ENCODE measurements at places on chromosomes 7 and 10. TPM values are rescaled to one million over a fixed set of nuclear protein-coding genes. Genes with fewer than 3 reads are reported as not detected.

DNA sequence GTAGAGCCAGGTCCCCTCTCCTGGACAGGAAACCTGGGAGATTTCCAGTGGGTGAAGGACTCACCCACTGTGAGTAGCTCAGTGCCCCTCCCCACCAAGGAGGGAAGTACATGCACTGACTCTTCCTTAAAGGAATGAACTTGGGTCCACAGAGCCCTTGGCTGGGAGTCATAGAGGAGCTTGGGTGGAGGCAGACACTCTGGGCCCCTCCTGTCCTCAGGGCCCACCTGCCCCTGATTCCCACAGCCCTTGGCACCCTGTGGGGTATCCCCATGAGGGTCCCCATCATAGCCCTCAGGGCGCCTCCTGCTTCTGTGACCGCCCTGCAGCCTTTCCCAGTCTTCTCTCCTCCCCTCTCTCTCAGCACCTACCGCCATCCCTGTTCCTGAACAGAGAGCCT is 3.7 kb downstream of the EN2 start:
- no peak overlapping the region for H3K4me3 ChIP-seq
- no peak overlapping the region for H3K27ac ChIP-seq
- peaks cover 21% of the 10 kb centered on the region for H3K4me1 ChIP-seq

Gene CALCR
- not detected for polyA plus RNA-seq

GRCh38 chr7:49150486-49150885 is 226.1 kb downstream of the CDC14C start:
- no peak overlapping the region for H3K4me3 ChIP-seq
- H3K27me3 ChIP-seq, result no peaks in the 10 kb centered on the region
- no peaks in the 10 kb centered on the region for H3K4me1 ChIP-seq
- no peaks in the 10 kb centered on the region for H3K36me3 ChIP-seq
- DNase-seq, result no peak

- DNase-seq, result no peak
- H3K27ac ChIP-seq, result no peak overlapping the region
Measured at GRCh38 chr7:2022737-2023250, 210.0 kb downstream of the MAD1L1 start.

DNA sequence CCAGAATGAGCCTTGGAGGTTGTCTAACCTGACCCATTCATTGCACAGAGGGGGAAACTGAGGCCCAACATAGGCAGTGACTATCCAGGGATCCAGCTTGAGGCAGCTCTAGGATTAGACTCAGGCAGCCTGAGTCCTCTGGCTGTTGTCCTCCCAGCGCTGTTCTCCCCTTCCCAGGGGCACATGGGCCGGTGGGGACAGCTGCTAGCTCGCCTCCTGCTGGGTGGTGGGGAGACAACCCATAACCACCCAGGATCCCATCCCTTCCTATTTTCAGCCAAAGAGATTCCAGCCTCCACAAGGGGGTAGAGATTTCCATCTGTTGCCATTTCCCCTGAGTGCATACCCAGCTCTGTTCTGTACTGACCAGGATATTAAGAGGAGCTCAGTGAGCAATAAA is 145.1 kb upstream of the GPR26 start:
- H3K27ac ChIP-seq, result no peak overlapping the region
- no peaks in the 10 kb centered on the region for H3K36me3 ChIP-seq
- H3K27me3 ChIP-seq, result no peaks in the 10 kb centered on the region
- no peak for DNase-seq
- peaks cover 2% of the 10 kb centered on the region for H3K4me1 ChIP-seq
- no peak overlapping the region for H3K4me3 ChIP-seq

DNA sequence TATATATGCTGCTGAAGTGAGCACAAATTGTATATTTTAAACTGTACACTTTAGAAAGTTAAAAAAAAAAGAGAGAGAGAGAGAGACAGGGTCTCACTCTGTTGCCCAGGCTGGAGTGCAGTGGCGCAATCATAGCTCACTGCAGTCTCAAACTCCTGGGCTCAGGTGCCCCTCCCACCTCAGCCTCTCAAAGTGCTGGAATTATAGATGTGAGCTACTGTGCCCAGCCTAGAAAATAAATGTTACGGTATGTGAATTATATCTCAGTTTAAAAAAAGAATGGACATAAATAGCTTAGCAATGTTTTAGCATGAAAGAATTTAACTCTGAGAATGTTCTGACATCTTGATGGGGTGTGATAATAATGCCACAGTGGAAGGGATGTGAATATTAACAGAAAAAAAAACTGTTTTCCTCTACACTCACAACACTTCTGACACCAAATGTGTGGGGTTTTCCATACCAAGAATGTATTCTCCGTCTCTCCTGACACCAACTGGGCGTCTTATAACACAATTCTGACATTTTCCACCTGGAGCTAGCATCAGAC is 162.1 kb downstream of the PLCE1 start:
- no peak overlapping the region for H3K27ac ChIP-seq
- no peaks in the 10 kb centered on the region for H3K27me3 ChIP-seq
- H3K36me3 ChIP-seq, result no peaks in the 10 kb centered on the region
- H3K4me1 ChIP-seq, result no peaks in the 10 kb centered on the region

DNA sequence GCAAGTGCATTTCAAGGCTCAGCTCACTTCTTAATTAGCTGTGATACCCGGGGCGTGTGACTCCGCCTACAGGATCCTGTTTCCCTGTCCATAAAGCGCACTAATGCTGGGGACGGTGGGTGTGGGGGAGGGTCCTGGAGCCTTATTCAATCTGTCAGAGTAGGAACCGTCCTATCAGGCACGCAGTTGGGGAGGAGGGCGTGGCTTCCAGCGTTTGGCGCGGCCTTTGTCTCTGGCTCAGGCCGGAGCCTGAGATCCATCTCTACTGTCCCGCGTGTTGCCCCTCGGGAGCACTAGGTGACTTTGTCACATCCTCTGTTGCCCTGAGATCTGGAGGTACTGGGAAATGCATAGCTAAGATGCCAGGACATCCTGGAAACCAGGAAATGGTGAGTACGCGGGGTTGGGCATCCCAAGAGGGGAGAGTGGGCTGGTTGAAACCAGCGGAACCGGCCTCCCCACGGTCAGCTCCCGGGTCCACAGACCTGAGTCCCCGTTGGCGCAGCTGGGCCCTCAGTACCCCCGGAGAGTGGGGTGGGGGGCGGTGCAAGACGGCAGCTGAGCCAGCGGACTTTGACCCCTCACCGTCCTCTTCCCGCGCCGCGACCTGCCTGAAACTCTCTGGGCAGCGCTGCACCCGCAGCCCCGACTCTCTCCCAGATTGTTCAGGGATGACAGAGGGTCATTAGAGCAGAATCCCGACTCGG is 104.4 kb upstream of the ZNF92 start:
- no peak overlapping the region for H3K27ac ChIP-seq
- no peaks in the 10 kb centered on the region for H3K4me1 ChIP-seq

Gene NKX2-3
- not detected for polyA plus RNA-seq

- DNase-seq, result no peak
- no peak overlapping the region for H3K4me3 ChIP-seq
- H3K27me3 ChIP-seq, result no peaks in the 10 kb centered on the region
- H3K27ac ChIP-seq, result no peak overlapping the region
- H3K4me1 ChIP-seq, result no peaks in the 10 kb centered on the region
- H3K36me3 ChIP-seq, result no peaks in the 10 kb centered on the region
Measured at GRCh38 chr7:83271212-83272099, 108.8 kb upstream of the PCLO start.

DNA sequence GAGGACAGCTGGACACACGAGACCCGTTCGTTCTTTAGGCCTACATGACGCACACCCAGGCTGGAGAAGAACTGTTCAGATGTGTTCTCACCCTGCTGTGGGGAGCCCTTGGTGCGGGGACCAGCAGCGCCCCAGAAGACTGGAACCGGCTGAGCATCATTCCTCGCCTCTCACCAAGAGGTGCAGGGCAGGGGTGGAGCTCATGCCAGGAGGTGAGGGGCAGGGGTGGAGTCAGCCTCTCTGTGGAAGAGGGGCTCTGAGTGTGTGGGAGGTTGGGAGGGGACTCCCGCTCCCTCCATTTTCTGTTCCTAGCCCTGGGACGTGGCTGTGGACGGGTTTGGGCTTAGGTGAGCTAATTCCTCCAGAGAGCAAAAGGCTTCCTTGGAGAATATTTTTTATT is 66.0 kb upstream of the SHH start:
- H3K27ac ChIP-seq, result no peak overlapping the region
- no peak for DNase-seq
- no peak overlapping the region for H3K4me3 ChIP-seq
- H3K27me3 ChIP-seq, result no peaks in the 10 kb centered on the region
- H3K4me1 ChIP-seq, result no peaks in the 10 kb centered on the region
- H3K36me3 ChIP-seq, result no peaks in the 10 kb centered on the region

- peak overlapping the region; percentile 76 for H3K4me3 ChIP-seq
- peak; percentile 59 for DNase-seq
- no peak overlapping the region for H3K27ac ChIP-seq
- no peaks in the 10 kb centered on the region for H3K36me3 ChIP-seq
- H3K27me3 ChIP-seq, result peaks cover 32% of the 10 kb centered on the region
Measured at GRCh38 chr7:12570168-12570533, 369 bp upstream of the SCIN start.

Gene FAM25G
- polyA plus RNA-seq, result not detected

DNA sequence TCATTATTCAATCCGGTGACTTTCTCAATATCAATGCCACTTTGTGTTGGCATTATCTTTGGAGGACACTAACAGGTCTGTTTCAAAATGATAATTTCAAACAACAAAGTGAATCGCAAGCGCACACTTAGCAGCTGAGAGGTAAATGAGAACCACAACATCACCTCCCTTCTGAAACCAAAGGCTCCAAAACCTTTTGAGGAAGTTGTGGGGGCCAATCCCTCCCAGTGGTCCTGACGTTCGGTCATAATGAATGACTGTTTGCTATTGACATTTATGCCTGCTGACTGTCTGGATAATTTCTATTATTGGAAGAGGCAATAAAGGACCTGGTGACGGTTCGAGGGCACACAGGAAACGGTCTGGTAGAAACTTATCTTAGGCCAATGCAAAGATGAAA is 1.8 kb downstream of the ADARB2 start:
- H3K36me3 ChIP-seq, result no peaks in the 10 kb centered on the region
- H3K27me3 ChIP-seq, result peaks cover 51% of the 10 kb centered on the region
- DNase-seq, result no peak
- no peak overlapping the region for H3K27ac ChIP-seq

Measured in CD14-positive monocyte (primary cell).